ENCODE measurements at places on chromosomes 13 and 19.
A peak's percentile ranks its signal among the peaks of the same experiment; 100 is the strongest.

DNA sequence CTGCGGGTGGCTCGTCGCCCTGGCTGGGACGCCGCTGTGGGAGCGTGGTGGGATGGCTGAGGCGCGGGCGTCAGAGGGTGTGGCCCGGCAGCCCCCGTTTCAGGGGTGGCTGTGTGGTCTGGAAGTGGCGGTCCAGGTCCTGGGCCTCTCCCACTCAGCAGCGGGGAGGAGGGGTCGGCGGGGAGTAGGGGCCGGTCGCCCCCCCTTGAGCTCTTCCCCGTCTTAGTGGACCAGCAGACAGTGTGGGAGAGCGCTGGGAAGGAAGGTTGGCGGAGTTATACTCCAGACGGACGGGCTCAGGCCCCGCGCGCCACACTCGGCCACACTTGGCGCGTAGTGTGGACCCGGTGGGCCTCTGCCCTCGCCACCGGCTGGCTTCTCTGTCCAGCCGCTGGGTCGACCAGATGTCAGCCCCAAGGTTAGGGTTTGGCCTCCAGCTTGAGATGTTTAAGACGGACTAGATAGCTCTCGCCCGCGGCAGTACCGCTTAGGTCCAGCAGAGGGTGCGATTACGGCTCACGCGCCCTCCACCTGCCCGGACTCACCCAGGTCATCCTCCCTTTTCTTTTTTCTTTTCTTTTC lies 21.7 kb upstream of the ZNF429 start:
- peak; percentile 85 for DNase-seq

DNA sequence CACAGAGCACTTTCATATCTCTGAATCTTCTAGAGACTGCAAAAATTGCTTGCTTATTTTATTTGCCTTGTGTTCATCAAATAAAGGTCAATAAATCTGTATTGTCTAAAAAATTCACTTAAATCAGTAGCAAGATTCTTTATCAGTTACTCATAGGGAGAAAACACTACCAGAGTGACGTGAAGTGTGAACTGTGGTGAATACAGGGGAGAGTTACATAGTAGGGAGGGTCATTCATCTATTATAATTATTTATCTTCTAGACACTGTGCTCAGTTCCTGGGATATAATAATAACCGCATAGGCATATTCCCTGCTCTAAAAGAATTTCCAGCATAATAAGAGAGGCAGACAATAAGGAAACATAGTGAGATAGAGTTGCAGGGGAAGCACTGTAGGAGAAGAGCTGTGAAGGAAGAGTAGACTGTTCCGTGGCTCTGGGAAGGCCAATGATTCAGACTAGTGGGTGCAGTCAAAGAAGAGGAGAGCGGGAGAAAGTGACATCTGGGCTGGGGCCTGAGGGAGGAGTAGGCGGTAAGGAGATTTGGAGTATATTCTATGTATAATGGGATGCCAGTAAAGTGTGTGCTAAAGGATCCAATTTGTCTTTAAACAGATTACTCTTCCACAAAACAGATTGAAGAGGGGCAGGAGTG lies 84.0 kb upstream of the TDRD3 start:
- no peak for DNase-seq

- DNase-seq: no peak
Measured at GRCh38 chr13:69292789-69293425, 814.7 kb upstream of the ATXN8OS start.

GRCh38 chr19:14395710-14396336 lies 14.6 kb downstream of the ADGRE5 start:
- no peak for DNase-seq

DNA sequence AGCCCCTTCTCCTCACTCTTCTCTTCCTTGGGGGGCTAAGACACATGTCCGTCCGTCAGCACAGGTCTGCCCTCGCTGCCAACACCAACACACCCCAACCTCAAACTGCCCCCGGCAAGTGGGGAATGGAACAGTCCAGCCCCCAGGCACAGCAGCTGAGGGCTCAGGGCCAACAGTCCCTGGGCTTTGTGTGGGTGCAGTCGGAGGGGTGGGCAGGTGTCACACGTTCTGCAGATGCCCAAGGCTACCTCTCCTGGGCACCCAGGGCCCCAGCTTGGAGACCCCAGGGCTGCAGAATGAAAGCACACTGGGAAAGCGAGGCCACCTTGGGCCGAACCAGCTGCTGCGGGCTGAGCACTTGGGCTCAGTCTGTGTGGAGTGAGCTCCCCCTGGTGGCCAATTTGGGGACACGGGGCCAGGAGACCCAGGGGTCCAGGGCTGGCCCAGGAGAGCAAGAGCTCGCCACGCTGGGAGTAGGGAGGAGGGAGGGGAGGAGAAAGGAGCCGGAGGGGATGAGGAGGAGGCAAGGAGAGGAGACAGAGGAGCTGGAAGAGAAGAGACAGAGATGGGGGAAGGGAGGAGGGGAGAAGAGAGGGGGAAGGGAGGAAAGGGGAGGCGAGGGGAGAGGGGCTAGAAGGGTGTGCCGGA lies 14.0 kb upstream of the ATP8B3 start:
- DNase-seq: peak; percentile 89

- no peak for DNase-seq
Measured at GRCh38 chr13:60155978-60156377, 7.8 kb downstream of the DIAPH3 start.

- DNase-seq: no peak
Measured at GRCh38 chr13:100753376-100753775, 78.8 kb upstream of the TMTC4 start.

DNA sequence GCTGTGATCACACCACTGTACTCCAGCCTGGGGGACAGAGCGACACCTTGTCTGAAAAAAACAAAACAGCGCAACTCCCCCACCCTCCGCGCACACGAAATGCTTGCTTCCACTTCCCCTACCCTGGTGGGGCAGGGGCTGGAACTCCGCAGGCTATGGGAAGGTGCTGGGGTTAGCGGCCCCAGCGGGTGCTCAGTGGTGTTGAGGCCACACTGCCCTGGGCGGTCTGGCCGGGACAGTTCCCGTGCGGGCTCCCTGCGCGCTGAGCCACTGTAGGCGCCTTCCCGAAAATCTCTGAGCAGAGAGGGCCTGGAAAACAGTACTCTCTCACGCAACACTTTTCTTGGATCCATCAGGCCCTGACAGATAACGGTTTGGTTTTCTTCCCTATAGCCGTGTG lies 1.1 kb upstream of the WTIP start:
- DNase-seq: no peak

DNA sequence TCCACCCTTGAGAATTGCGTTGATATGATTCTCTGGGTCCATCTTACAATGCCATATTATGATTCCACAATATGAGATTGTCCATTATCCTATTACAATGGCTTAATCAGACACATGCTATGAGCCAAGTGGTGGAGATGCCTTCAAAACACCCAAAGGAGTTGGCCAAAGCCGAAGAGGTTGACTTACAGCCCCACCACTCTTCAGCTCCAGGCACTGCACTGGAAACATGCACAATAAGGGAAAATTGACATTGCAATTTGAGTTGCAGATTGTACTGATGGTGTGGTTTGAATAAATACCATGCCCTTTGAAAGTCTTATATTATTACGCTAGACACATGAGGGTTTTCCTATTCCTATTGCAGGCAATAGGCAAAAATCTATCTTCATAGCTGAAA lies 75.4 kb upstream of the TNFSF11 start:
- DNase-seq: no peak

- DNase-seq: no peak
Measured at GRCh38 chr19:10533646-10534386, 9.9 kb upstream of the ATG4D start.

DNA sequence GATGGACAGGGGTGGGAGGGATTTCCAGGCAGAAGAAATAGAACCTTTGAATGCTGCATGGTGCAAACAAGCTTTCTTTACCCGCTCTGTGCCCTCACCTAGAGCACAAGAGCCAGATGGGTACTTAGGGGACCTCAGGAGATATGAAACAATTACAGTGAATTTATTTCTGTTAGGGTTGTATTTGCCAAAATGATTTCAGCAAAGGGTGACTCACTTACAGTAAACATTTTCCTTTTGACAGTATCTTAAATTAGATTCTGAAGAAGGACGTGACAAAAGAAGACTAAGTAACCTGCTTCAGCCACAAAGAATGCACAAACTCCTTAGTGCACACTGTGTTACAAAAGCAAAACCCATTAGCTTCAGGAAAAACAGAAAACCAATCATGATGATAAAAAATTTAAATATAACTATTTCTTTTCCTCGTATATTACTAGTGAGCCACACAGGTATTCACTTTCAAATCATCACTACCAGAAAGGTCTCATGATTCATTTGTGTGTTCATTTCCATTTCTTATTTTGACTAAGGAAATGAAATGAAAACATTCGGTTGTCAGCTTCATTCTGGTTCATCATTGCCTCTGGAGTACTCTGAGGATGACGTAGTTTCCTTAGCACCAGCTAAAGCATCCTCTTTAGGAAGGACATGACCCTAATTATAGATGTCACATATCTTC lies 158.8 kb downstream of the NHLRC3 start:
- DNase-seq: no peak

DNA sequence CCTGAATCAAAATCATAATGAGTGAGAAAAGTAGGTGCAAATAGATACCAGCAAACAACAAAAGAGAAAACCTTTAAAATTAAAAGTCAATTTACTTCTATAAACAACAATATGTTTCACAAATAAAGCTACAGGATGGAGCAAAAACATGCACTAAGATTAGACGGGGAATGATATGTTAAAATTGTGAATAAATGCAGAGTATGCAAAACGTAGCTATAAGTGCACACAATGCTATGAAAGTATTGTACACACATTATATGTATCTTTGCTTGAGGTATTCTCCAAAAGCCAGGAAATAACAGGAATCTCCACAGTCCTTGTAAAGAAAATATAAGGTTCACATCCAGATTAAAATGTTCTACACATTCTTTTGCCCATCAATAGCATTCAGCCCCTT lies 523.9 kb downstream of the EFNB2 start:
- DNase-seq: no peak

GRCh38 chr13:110507678-110508381 lies 53.7 kb downstream of the RAB20 start:
- DNase-seq: no peak

- no peak for DNase-seq
Measured at GRCh38 chr13:99000137-99000536, 22.3 kb upstream of the DOCK9 start.

GRCh38 chr19:42255766-42256745 lies 1.1 kb upstream of the ERF start:
- DNase-seq: peak; percentile 87

- no peak for DNase-seq
Measured at GRCh38 chr19:32891609-32892008, 22.0 kb upstream of the SLC7A9 start.

- no peak for DNase-seq
Measured at GRCh38 chr13:102873653-102874052, 27.8 kb downstream of the ERCC5 start.
